ENCODE measurements at places on chromosomes 13 and 19. TPM values are rescaled to one million over a fixed set of nuclear protein-coding genes. Genes with fewer than 3 reads are reported as not detected.

DNA sequence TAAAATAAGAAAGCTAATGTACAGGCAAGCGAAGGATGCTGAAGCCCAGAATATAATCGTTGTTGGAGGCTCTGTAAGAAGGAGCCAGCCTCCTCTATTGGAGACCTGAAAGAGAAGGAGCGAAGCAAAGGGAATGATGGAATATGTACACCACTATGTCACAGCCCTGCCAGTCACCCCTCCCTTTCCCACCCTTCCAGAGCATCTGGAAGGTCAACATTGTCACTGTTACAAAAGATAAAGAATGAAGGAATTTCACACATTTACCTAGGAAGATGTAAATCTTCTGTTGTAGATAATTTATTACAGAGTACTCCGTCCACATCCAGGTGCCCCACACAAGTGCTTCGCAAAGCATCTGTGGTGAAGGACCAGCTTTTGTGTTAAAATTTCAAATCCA lies 39.7 kb upstream of the SACS start:
- DNase-seq = no peak

- DNase-seq = no peak
These were observed 2612.9 kb downstream of the PCDH9 start for GRCh38 chr13:64617231-64617630.

The ICAM5 gene
- total RNA-seq = not detected

The ZSCAN4 gene
- 0.74 TPM for total RNA-seq

The CRB3 gene
- 0.44 TPM for total RNA-seq

GRCh38 chr19:41530761-41531301 lies 45.1 kb upstream of the CEACAM21 start:
- DNase-seq = peak; percentile 43

GRCh38 chr13:32048816-32049215 lies 17.2 kb downstream of the FRY start:
- no peak for DNase-seq

The CFAP97D2 gene
- not detected for total RNA-seq

DNA sequence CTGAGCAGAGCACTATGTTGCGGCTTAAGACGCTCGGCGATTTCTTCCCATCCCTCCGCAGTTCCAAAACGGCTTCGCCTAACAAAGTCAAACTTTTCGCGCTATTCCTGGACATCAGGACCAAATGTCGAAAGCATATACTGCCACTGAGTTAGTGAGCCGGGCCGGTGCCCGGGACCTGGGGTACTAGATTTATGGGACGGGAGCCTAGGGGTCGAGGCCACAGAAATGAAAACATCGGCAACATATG lies 699 bp downstream of the RCBTB2 start:
- DNase-seq = no peak

DNA sequence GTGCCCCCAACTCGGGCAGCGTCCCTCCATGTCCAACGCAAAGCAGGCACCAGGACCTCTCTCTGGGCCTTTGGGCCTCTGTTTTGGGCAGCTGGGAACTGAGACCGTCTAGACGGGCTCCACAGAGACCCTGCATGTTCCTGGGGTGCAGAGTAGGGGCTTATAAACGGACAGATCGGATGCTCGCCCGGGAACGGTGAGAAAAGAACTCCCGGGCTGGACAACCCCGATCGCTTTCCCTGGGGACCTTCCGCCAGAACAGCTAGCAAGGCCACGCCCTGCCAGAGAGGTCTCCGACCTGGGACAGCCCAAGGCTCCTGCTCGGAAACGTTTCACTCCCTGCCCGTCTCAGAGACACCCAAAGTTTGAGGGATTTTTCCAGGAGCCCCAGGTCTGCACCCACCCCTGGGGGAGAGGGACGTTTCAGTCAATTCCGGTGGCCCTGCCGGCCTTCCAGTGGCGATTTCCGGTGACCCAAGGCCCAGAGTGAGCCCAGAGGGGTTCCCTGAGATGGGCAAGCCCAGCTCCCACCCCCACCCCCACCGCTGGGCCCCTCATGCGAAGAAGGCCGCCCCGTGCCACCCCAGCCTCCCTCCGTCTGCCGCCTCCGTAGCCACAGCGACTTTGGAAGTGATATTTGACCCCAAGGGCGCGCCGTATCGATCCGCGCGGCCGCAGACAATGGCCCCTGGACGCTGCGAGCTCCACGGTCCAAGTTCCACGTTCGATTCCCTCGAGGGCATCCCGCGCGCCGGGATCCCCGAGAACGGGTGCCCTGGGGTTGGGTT lies 1.7 kb downstream of the NR2F6 start:
- DNase-seq = peak; percentile 42

DNA sequence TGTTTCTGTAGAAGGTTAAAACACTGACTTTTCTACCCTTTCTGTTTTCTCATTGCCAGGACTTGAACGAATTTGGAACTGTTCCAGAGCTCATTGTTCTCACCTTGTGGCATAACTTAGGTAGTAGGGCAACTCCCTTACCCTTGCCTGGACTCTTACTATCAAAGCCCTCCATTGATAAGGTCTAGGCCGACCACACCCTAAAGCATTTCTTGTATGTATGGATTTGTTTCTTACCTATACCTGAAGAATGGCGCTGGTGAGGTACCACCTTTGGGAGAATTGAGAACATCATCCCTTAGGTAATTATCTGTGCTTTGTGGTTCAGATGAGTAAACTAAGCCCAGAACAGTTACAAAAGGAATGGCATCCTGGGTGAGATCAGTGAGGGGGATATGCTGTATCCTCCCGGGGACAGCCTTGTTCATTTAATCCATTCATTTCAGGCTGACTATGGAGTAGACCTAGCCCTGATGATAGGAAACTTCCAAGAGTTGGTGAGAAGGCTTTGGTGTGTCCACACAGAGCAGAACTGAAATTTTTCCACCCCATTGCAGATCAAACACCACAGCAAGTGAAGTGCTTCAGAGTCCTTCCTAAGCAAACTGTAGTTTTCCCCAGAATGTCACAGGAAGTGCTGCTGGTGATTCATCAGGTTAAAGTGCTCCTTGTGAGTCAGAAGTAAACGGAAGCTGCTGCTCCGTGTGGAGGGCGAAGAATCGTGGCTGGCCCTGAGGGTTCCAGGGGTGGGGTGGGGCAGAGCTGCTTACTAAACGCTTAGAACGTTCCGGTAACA lies 113.0 kb downstream of the TEX26 start:
- DNase-seq = no peak

- no peak for DNase-seq
These were observed 1781.9 kb upstream of the MIR17HG start for GRCh38 chr13:89565476-89566100.

DNA sequence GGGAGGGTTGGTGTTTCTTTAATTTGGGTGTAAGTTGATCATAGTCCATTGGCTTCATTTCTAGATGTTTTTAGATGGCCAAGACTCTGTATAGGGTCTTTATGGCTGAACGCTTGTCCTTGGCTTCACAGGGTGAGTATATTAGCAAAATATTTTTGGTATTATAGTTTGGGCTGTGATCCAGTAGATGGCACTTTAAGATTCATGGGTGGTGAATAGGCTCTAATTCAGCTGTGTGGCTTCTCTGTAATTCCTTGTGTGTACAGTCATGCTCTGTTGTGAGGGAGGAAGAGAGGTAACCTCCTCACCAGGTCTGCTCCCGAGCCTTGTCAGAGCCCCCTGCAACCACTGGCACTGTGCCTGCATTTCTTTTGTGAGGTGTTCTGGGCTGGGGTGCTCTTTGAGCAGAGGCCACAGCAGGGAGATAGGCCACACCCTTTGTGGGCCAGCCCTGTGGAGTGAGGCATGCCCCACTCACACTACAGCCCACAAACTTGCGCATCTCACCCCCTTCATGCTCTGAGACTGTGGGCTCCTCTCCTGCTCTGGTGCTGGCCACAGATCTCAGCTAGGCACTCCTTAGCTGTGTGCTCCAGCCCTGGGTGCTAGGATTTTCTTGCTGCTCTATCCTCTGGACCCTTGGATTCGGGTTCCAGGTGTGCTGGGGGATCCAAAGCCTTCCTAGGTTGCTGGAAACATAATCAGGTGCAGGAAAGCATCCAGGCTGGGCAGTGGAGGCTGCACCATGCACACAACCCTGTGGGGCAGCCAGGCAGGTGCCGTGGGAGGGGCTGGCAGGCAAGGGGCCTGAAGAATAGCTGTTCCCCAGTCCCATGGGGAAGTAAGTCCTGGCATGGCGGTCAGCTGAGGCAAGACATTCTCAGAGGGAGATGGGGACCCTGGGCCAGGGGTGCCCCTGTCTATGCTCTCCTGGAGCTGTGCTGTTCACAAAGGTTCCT lies 193.9 kb downstream of the GPC5 start:
- DNase-seq = no peak

The SLC6A16 gene
- total RNA-seq = 4.0 TPM

- no peak for DNase-seq
These were observed 8.7 kb upstream of the ZBTB7A start for GRCh38 chr19:4075373-4075772.

- no peak for DNase-seq
These were observed 8.2 kb downstream of the EID2B start for GRCh38 chr19:39524495-39524894.

DNA sequence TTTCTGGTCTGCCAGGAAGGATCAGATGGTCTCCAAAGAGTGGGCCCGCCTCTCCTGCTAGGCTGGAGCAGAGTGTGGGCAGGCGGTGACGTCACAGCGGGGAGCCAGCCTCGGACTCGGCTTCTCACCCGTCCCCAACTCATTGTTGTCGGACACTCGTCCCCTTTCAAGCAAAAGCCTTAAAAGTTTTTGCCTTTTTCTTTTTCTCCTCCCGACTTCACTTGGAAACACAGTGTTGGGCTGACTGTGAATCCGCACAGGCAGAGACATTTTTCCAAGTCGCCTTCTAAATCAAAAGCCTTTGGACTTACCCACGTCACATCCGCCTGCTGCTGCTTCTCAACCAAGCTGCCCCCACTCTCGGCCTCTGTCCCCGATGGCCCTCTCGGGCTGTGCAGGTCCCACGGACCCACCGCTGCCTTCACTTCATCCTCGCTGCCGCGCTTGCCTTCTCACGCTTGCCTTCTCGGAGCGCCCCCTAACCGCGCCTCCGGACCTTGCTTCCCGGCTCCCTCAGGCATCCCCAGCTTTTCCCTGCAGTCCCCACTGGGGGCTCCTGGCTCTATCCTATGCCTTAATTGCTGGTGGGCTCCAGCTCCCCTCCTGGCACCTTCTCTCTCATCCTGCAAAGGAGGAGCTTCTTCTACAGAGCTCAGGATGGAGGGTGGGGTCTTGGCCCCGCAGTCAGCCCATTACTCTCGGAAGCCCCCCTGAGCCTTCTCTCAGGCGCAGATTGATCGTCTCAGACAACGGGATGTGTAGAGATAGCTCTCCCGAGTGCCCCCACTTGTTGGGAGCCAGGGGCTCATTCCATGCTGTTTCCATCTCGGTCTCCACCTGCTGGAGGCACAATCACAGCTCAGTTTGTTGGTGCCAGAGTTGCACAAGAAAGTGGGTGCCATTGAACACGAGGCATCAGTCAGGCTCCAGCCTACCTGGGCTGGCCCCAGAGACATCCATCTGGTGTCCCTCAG lies 3.9 kb upstream of the ZNF135 start:
- DNase-seq = no peak

The GPC6 gene
- total RNA-seq = 16.1 TPM

DNA sequence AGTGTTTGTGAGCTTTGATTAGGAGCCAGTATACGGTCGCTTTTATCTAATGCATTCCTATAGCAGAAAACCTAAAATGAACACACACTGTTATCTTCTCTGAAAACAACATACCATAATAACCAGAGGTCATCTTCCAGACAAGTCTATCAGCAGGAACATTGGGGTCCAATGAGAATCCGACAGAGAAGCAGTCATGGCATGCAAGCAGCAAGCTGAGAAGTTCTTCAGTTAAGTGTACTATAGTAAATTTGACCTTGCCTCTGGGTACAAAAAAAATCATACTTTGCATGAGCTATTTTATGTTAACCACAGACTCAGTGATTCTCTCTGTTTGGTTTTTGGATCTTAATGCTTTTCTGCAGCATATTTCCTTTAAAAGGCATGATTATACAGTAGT lies 1505.1 kb downstream of the PCDH9 start:
- DNase-seq = no peak

GRCh38 chr13:106561551-106562170 lies 6.3 kb downstream of the ARGLU1 start:
- no peak for DNase-seq

DNA sequence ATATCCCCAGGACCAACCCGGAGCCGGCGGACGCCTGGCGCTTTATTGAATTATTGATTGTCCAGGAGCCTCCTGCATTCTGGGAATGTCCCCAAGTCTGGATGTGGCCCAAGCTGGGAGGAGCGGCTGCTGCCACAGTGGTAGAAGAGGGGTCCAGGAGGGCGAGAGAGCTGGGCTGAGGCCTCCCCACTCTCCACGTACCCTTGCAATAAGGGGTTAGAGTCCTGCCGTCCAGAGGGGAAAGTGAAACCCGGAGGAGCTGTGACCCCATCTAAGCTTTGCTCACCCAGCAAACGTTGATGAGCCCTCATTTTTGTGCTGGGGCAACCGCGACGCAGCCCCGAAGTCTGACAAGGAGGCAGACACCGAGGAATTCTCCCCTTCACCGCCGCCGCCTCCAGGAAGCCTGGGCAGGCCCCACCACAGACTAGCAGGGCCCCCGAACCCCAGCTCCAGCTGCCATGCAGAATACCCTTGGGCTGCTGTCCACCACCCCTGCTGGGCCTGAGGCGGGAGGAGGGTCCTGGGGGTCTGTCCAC lies 1.4 kb upstream of the C2CD4C start:
- DNase-seq = no peak
